PC-3 (cell line): ENCODE measurements at places on chromosomes 12 and 14. TPM values are rescaled to one million over a fixed set of nuclear protein-coding genes. Genes with fewer than 3 reads are reported as not detected.

GRCh38 chr14:62289471-62289870 lies 527.3 kb downstream of the SNAPC1 start:
- no peak overlapping the region for H3K27ac ChIP-seq
- H3K4me3 ChIP-seq, result no peak overlapping the region
- no peaks in the 10 kb centered on the region for H3K4me1 ChIP-seq
- H3K27me3 ChIP-seq, result peaks cover 20% of the 10 kb centered on the region
- DNase-seq, result peak; percentile 30

GRCh38 chr12:121376754-121377697 lies 22.9 kb upstream of the RNF34 start:
- H3K27me3 ChIP-seq, result no peaks in the 10 kb centered on the region
- no peak for DNase-seq
- H3K4me3 ChIP-seq, result no peak overlapping the region
- H3K4me1 ChIP-seq, result no peaks in the 10 kb centered on the region
- H3K27ac ChIP-seq, result no peak overlapping the region

DNA sequence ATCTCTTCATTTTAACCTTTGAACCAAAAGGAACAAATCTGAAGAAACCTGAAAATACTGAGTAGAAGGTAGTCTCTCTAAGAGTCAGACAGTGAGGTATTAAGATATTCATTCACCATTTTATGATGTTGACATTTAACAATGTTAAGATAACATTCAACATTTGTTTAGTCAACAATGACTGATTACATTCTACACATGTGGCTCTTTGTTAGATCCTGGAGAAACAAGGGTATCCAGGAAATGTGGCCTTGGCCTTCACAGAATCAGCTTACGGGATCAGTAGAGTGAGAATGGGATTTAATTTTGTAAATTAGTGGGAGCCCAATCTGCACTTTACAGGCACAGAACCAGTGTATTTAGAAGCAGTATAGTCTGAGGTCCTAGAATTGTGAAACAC lies 355.5 kb downstream of the KCNH5 start:
- H3K4me3 ChIP-seq, result no peak overlapping the region
- DNase-seq, result peak; percentile 57
- peaks cover 35% of the 10 kb centered on the region for H3K4me1 ChIP-seq

GPR137C gene
- total RNA-seq, result 0.63 and 0.91 TPM in 2 replicates

PRMT5 gene
- total RNA-seq, result 101 and 113 TPM in 2 replicates

- H3K4me3 ChIP-seq, result peak overlapping the region; percentile 63
- peaks cover 56% of the 10 kb centered on the region for H3K4me1 ChIP-seq
- no peaks in the 10 kb centered on the region for H3K27me3 ChIP-seq
- DNase-seq, result peak; percentile 87
Observed at GRCh38 chr14:75831455-75831854, 150.3 kb downstream of the TGFB3 start.

DNA sequence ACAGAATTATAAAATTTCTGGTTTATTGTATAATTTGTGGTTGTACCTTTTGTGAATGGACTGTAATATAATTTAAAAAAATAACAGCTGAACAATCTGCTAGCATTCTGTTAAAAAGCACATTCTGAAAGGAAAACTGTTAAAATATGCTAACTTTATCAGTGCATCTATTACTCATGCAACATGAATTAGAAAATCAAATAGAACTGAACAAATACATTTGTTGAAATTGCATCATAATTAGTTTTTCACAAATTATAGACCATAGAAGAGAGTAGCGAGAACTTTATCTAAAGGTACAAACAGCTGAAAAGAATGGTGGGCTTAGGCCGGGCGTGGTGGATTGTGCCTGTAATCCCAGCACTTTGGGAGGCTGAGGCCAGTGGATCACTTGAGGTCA lies 33.0 kb downstream of the PTPN21 start:
- peaks cover 44% of the 10 kb centered on the region for H3K4me1 ChIP-seq
- H3K4me3 ChIP-seq, result no peak overlapping the region
- peaks cover 2% of the 10 kb centered on the region; the same call in 1 of the 2 replicates for H3K36me3 ChIP-seq
- H3K27ac ChIP-seq, result peak overlapping the region; percentile 88
- H3K27me3 ChIP-seq, result no peaks in the 10 kb centered on the region

DNA sequence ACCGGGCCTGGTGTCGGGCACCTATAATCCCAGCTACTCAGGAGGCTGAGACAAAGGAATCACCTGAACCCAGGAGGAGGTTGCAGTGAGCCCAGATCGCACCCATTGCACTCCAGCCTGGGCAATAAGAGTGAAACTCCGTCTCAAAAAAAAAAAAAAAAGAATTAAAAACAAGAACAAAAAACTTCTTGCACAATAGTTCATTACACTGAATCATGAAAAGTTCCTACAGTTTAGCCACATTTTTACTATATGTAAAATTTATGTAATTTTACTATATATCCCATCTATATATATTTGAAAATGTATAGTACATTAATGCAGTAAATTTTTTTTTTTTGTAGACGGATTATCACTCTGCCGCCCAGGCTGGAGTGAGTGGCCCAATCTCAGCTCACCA lies 4.6 kb downstream of the ATP5F1B start:
- no peak overlapping the region for H3K27ac ChIP-seq
- no peaks in the 10 kb centered on the region for H3K27me3 ChIP-seq
- H3K4me3 ChIP-seq, result no peak overlapping the region
- H3K4me1 ChIP-seq, result peaks cover 23% of the 10 kb centered on the region
